ENCODE measurements at places on chromosomes 12 and 14. TPM values are rescaled to one million over a fixed set of nuclear protein-coding genes. Genes with fewer than 3 reads are reported as not detected.

SMCO2 gene
- polyA plus RNA-seq, result 0.23 TPM

TMEM63C gene
- polyA plus RNA-seq, result 2.2 TPM

PRR13 gene
- 172 TPM for polyA plus RNA-seq

IL22 gene
- not detected for polyA plus RNA-seq

FAR2 gene
- polyA plus RNA-seq, result 39.3 TPM

DNAJC22 gene
- polyA plus RNA-seq, result 16.1 TPM

- no peak for DNase-seq
Observed at GRCh38 chr14:101176535-101177205, 273.1 kb upstream of the RTL1 start.

- DNase-seq, result no peak
Observed at GRCh38 chr14:100785626-100786025, 40.3 kb upstream of the MEG3 start.

- DNase-seq, result no peak
Observed at GRCh38 chr14:41349289-41349910, 257.3 kb upstream of the LRFN5 start.

GRCh38 chr12:45263587-45263986 lies 47.7 kb downstream of the ANO6 start:
- no peak for DNase-seq

DNA sequence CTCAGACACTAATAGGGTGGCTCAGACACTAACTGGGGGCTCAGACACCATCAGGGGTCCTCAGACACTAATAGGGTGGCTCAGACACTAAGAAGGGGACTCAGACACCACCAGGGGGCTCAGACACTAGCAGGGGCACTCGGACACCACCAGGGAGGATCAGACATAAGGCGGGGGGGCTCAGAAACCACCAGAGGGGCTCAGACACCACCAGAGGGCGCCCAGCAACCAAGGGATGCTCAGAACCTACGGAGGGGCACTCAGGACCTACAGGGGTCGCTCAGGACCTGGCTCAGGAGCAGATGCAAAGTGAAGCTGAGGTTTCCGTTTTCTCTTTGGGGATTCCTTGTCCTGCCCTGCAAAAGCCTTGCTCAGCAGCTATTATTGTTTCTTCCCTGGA lies 448.5 kb downstream of the TMEM121 start:
- DNase-seq, result no peak
